ENCODE measurements at places on chromosomes 3 and 15.

DNA sequence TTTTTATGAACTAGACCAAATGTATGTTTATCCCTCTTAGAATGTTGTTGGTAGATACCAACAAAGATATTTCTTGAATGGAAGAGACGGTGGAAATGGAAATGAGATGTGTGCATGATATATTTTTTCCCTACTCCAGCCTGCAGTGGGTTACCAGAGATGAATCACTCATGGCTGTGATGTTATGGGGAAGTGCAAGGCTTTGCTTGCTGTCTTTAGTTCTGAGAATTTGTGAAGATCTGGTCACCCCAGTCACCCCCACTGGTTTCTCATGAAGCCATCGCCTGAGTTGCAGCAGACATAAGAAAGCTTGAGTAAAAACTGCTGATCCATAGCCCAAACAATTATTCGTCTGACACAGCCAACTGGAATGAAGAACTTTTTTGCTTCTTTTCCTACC lies 78.1 kb upstream of the EOMES start:
- no peak for DNase-seq

DNA sequence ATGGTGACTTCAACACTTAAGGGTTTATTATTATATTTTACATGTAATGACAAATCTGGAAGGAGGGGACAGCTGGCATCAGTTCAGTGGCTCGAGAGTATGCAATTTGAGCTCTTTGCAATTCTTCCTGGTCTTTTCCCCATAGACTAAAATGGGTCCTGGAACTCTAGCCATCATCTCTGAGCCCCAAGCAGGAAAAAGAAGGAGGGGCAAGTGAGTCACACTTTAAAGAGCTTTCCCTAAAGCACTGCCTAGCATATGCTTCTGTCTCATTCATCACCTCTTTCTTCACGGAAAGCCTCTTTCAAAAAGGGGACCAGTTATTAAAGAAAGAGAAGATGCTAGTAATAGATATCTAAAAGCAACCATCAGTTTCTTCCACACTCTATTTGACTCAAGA lies 466.3 kb downstream of the ZIC1 start:
- no peak for DNase-seq

- DNase-seq = no peak
These were observed 12.5 kb downstream of the TNFAIP8L3 start for GRCh38 chr15:51082246-51082645.

DNA sequence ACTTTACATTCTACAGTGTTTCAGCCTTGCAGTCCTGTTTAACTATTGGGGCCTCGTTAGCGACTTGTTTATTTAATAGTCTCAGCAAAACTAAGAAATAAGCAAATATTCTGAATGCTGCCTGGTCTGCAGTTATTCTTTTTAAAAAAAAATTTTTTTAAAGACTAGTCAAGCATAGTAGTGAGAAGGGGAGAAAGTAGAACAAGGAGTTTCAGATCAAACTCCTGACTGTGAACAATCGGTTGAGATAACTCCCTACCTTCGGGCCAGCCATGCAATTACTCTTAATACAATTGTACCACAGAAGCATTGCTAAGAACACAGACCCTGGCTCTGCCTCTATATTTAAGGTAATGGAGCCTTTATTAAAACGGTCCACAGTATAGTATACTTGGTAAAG lies 5.8 kb upstream of the DUT start:
- DNase-seq = no peak

DNA sequence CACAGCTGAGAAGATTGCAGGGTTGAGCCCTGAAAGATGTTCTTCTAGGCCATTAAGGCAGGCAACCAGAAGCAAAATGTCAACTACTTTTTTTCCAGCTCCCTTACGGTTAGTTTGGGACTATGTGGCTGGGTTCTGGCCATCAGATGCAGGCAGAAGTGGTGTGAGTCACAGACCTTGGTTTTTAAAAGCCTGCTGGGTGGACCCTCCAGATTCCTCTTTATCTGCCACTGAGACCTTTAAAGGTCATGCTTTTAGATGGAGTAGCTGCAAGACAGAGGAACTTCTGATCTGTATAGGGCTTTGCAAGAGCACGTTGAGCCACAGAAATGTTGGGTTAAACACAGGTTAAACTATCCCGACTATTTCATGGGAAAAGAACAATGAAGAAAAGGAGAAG lies 102.9 kb downstream of the CHST2 start:
- DNase-seq = no peak

Data from stimulated activated CD4-positive, alpha-beta T cell treated with anti-CD3 and anti-CD28 coated beads, Interleukin-1b, Interleukin-23, amount 100 ng/mL, for 4 hours (primary cell).